ENCODE measurements at places on chromosomes 4 and X.

GRCh38 chrX:34072906-34073305 is 59.2 kb downstream of the FAM47A start:
- DNase-seq = no peak

DNA sequence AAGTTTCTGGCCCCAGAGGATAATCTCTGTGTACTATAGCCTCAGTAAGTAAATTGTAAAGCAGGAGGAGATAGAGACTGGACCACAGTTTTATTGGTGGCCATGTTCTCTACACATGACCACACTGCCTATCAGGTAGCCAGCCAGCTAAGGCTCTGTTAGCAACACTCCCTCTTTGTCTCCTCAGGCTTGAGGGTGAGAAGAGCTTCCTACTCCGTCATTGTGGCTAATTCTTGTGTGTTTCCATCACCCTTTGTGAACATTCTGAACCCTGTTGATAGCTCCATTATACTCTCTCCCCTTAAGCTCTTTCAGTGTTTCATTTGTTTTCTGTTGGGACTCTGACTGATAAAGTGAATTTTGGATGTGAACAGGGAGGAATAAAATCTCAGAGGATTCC is 233.4 kb downstream of the CFAP299 start:
- no peak for DNase-seq

- no peak for DNase-seq
These were observed 7.4 kb upstream of the ADGRG2 start for GRCh38 chrX:19129694-19130093.

GRCh38 chr4:1684506-1685234 is 557 bp upstream of the FAM53A start:
- DNase-seq = no peak

GRCh38 chrX:14616836-14617235 is 87.5 kb downstream of the GLRA2 start:
- DNase-seq = no peak

- no peak for DNase-seq
These were observed 236.2 kb downstream of the FRAS1 start for GRCh38 chr4:78293348-78293747.

DNA sequence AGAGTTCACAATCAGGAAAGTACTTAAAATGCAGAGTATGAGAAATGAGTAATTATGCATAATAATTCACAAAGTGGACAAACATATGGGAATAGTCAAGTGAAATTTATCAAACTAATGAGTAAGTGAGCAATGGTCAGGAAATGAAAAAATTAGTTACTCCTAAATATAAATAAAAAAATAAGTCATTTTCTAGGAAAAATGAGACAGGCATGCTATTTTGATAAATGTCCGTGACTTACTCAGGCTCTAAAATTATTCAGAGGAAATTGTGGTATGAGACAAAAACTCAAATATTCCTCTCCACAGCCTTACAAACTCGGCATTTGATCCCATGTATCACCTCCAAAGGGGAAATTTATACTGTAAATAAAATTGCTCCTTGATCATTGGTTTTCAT is 181.2 kb downstream of the COX18 start:
- no peak for DNase-seq

GRCh38 chr4:27819246-27819645 is 958.6 kb downstream of the STIM2 start:
- no peak for DNase-seq

DNA sequence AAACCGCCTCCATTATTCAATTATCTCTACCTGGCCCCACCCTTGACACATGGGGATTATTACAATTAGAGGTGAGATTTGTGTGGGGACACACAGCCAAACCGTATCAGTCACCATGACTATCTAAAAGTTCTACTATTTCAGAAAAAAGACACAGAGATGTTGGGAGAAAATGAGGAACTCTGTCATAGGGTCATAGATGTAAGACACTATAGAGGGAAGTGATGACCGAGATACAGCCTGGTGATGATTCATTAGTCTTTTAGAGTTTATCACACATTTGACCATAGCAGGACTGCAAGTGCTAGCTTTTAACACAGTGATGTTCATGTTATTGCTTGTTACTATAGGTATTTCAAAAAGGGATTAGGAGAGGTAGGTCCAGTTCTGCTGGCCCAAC is 357.0 kb upstream of the AADAT start:
- DNase-seq = no peak

DNA sequence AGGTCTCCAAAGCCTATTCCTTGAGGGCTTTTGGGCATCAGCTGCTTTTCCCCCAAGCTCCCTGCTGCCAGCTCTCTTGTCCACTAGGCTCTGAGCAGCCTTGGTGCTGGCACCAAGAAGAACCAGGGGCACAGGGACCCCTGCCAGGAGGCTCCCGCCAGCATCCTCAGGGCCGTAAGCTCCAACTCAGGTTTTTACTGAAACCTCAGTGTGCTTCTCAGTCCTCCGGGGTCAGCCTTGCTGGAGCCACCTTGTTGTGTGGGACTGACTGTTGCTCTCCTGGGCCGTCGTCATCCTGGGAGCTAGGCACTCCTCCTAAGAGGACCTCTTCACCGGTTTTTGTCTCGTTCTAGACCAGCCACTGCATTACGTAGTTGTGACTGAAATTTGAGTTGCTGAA is 38.9 kb downstream of the NOP14 start:
- no peak for DNase-seq

GRCh38 chrX:154010330-154011087 is 9.2 kb downstream of the IRAK1 start:
- DNase-seq = no peak

DNA sequence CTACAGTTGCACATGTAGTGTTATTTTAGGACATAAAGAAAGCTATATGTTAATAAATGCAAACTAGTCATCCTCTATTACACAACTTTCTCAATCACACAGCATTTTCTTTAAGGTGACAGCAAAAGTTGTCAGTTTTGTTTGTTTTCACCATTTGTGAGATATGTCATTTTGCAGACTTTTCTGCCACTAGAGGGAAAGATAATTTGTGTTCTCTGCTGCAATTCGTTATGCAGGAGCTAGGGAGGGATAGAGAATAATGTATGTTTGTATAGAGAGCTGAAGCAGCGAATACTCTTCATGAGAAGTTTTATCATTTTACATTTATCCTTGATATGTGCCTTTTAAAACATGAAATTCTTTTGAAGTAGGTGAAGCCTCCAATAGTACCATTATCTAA is 670.6 kb upstream of the ATOH1 start:
- DNase-seq = no peak

DNA sequence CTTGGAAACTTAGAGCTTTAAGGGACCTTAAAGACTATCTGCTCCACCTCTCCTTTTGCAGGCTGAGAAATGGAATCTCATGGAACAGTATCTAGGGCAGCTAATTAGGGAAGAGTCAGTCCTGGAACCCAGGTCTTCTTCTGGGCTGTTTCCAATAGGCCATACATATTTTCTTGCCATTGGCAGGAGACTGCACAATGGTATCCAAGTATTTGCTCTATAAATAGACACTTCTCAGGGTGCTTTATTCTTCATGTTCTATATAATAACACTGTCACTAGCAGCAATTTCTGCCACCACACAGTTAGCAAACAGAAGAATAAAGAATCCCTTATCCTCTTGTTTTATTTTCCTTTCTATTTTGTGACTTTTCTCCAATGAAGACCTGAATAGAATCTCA is 291.7 kb downstream of the C4orf33 start:
- DNase-seq = no peak

DNA sequence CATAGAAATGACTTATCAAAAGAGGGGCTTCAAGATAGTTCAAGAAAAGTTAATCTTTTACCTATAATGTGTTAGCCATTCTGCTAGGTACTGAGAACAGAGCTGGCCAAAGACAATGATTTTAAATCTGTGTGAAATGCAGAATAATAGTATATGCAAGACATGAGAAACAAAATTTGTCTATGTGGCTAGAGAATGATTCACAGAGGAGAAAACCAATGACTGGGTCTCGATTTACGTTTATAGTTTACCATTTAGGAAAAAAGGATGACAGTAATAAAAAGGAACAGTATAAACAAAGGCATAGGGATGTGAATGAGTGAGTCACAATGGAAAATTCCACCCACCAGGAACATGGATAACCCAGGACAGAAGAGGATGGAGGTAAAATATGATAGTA is 31.9 kb downstream of the NPFFR2 start:
- DNase-seq = no peak

DNA sequence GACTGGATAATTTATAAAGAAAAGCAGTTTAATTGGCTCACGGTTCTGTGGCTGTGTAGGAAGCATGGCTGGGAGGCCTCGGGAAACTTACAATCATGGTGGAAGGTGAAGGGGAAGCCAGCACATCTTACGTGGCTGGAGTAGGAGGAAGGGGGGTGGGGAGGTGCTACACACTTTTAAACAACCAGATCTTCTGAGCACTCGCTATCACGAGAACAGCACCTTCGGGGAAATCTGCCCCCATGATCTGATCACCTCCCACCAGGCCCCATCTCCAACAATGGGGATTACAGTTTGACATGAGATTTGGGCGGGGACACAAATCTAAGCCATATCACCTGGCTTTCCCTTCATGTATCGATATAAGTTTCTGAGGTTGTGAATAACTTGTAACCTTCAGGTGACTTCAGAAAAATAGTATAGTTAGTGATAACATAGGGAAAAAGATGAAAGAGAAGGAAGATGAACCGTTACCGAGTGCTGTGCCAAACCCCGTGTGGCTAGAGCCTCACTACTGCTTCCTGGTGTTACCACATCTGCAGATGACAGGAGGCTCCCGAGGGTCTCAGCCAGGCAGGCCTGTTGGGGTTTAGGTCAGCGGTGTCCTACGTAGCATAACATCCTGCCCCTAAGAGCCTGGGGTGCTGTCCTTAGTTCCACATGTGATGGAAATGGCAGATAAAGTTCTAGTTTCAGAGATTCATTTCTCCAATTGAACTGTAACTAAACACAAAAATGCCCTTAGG is 103.5 kb downstream of the TNIP2 start:
- no peak for DNase-seq

DNA sequence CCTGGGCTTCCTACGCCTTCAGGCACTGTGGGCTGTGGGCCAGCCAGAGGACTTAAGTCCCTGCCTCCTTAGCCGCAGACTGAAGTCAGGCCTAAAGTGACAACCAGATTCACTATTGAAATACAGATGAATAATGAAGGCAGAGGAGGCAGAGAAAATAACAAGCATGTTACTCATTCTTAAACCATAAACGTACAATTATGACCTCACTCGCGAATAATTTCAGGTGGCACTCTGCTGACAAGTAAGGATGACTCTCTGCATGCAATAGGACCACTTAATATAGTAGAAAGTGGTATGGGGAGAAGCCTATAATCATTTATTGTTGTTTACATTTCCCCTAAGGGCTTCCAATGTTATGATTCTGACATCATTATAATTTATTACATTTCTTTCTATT is 409.2 kb upstream of the FGF13 start:
- DNase-seq = no peak

GRCh38 chr4:41327770-41328169 is 71.0 kb downstream of the UCHL1 start:
- no peak for DNase-seq

DNA sequence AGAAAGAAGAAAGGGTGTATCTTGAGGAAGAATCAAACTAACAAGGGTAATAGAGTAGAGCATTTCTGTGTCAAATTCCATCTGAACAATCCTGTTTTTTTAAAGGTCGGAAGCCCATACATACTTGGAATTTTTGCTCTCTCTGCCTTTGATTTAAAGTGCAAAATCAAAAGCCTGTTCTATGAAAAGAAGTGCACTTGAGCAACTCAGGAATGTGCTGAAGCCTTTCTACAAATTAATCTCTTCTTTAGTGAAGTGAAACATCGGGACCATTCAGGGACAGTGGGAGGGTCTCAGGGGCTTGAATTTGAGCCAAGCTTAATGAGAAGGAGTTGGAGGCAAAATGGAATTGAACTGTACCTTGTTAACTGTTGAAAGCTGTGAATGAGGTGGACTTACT is 1008.5 kb upstream of the LCORL start:
- DNase-seq = no peak

GRCh38 chr4:102761906-102762305 is 1.1 kb upstream of the MANBA start:
- DNase-seq = no peak

GRCh38 chr4:112633477-112634235 is 3.1 kb downstream of the ZGRF1 start:
- no peak for DNase-seq

DNA sequence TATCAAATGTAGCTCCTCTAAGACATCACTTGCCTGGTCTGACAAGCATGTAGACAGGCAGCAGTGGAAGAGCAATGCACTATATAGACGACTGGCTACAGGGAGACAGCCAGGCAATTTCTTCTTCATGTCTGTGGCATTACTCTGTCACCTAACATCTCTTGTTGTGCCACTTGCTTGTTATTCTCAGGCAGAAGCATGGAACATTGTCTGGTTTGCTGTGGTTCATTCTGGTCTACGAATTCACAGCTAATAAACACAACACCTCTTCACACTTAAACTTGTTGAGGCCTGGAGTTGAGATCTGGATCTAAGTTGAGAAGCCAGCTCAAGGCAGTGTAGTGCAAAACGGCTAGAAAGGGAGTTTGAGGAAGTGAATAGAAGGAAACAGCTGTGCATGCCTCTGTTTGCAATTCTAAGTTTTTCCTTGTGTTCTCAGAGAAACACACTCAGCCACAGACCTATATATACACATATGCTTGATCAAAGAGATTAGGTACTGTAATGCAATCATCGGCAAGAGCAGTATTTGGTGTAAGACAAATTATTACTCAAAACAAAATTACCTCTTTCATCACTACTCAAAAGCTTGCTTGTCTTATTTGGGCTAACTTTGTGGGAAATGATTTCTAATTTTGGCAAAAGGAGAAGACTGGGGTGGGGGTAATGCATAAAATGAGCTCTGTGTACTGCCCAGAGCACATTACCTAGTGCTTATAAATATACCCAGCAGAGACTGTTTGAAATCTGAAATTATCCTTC is 243.8 kb downstream of the PPP3CA start:
- no peak for DNase-seq

GRCh38 chr4:88106205-88106604 is 52.2 kb downstream of the ABCG2 start:
- no peak for DNase-seq

- no peak for DNase-seq
These were observed 210.2 kb upstream of the ADAMTS3 start for GRCh38 chr4:72779241-72779640.

GRCh38 chrX:152070144-152070543 is 68.2 kb downstream of the MAGEA10 start:
- no peak for DNase-seq

- no peak for DNase-seq
These were observed 224.7 kb upstream of the PPP1R2C start for GRCh38 chrX:43002526-43003203.

GRCh38 chr4:138488533-138488932 is 246.4 kb upstream of the SLC7A11 start:
- no peak for DNase-seq

- no peak for DNase-seq
These were observed 72.9 kb downstream of the SHOX start for GRCh38 chrX:703466-703865.

- DNase-seq = no peak
These were observed 86.5 kb downstream of the GLRA3 start for GRCh38 chr4:174742561-174742960.

GRCh38 chr4:112895811-112896608 is 153.4 kb upstream of the ANK2 start:
- DNase-seq = no peak

Measured in T-helper 1 cell (primary cell).